ENCODE measurements at places on chromosomes 4 and X. TPM values are rescaled to one million over a fixed set of nuclear protein-coding genes. Genes with fewer than 3 reads are reported as not detected.

- H3K36me3 ChIP-seq, result peaks cover 16% of the 10 kb centered on the region
- H3K4me3 ChIP-seq, result peak overlapping the region; percentile 96
- peak; percentile 65 for DNase-seq
- peak overlapping the region; percentile 39 for H3K27ac ChIP-seq
Observed at GRCh38 chr4:70838666-70839588, 763 bp downstream of the GRSF1 start.

GRCh38 chr4:142121448-142122350, 485.3 kb downstream of the IL15 start:
- H3K4me3 ChIP-seq, result no peak overlapping the region
- H3K27me3 ChIP-seq, result no peaks in the 10 kb centered on the region
- peaks cover 6% of the 10 kb centered on the region for H3K36me3 ChIP-seq
- H3K4me1 ChIP-seq, result no peaks in the 10 kb centered on the region
- no peak for DNase-seq

DNA sequence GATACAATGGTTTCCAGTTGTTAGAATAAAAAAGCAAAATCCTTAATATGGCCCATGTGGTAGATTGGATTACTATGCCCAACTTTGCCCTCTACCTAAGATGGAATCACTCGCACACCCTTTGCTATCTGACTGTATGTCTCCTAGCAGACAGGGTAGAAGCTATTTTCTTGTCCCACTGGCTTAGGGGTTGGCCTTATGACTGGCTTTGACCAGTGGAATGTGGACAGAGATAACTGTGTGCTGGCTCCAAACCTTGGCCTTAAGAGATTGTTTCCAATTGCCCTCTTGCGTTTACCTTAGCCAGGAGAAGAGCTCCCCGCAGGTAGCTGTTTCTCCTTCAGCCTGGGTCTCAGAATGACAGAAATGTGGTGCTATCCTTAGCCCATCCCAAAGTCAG, 355.9 kb downstream of the BCOR start:
- H3K4me3 ChIP-seq, result no peak overlapping the region
- no peak overlapping the region for H3K27ac ChIP-seq
- DNase-seq, result no peak
- peaks cover 1% of the 10 kb centered on the region for H3K4me1 ChIP-seq
- H3K27me3 ChIP-seq, result no peaks in the 10 kb centered on the region
- no peaks in the 10 kb centered on the region for H3K36me3 ChIP-seq

DNA sequence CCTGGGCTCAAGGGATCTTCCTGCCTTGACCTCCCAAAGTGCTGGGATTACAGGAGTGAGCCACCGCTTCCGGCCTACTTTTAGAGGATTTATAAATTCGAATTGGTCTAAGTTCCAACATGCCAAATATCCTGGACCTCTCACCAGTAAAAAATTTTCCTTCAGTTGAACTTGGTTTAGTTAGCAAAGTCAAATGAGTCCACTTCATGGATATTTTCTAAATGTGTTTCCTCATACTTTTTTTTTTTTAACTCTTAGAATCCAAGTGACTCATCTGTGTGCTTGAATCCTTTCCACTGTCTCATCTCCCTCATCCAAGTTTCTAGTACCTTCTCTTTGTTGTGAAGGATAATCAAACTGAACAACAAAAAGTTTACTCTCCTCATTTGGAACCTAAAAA, 49.7 kb downstream of the RBM47 start:
- no peaks in the 10 kb centered on the region for H3K36me3 ChIP-seq
- DNase-seq, result no peak
- H3K4me3 ChIP-seq, result no peak overlapping the region
- no peak overlapping the region for H3K27ac ChIP-seq
- H3K4me1 ChIP-seq, result peaks cover 16% of the 10 kb centered on the region

- no peaks in the 10 kb centered on the region for H3K36me3 ChIP-seq
- H3K27me3 ChIP-seq, result peaks cover 16% of the 10 kb centered on the region
- DNase-seq, result no peak
- no peaks in the 10 kb centered on the region for H3K4me1 ChIP-seq
Observed at GRCh38 chrX:69262036-69262936, 97.0 kb upstream of the PJA1 start.

GRCh38 chrX:13261348-13261747, 58.5 kb downstream of the ATXN3L start:
- no peaks in the 10 kb centered on the region for H3K36me3 ChIP-seq
- no peak overlapping the region for H3K4me3 ChIP-seq
- DNase-seq, result no peak
- H3K27ac ChIP-seq, result no peak overlapping the region
- H3K4me1 ChIP-seq, result no peaks in the 10 kb centered on the region

DNA sequence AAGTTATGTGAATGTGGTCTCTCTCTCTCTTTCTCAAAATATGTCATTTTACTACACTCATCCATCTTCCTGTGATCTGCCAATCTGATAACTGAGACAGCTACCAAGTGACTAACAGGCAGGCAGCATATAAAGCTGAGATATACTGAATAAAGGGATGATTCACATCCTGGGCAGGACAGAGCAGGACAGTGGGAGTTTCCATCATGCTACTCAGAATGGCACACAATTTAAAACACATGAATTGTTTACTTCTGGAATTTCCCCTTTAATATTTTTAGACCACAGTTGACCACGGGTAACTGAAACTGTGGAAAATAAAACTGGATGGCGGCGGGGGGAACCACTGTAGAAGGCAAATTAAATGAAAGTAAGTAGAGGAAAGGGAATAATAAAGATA, 58.6 kb upstream of the DCTD start:
- H3K27me3 ChIP-seq, result no peaks in the 10 kb centered on the region
- no peak overlapping the region for H3K4me3 ChIP-seq
- peak overlapping the region; percentile 97 for H3K27ac ChIP-seq
- DNase-seq, result peak; percentile 85

GRCh38 chrX:139905051-139905450, 27.8 kb downstream of the ATP11C start:
- H3K4me3 ChIP-seq, result no peak overlapping the region
- no peaks in the 10 kb centered on the region for H3K27me3 ChIP-seq

- no peak overlapping the region for H3K4me3 ChIP-seq
- no peak overlapping the region for H3K27ac ChIP-seq
- H3K27me3 ChIP-seq, result no peaks in the 10 kb centered on the region
- H3K36me3 ChIP-seq, result no peaks in the 10 kb centered on the region
- no peak for DNase-seq
- no peaks in the 10 kb centered on the region for H3K4me1 ChIP-seq
Observed at GRCh38 chr4:185998791-185999190, 70.2 kb upstream of the TLR3 start.

DNA sequence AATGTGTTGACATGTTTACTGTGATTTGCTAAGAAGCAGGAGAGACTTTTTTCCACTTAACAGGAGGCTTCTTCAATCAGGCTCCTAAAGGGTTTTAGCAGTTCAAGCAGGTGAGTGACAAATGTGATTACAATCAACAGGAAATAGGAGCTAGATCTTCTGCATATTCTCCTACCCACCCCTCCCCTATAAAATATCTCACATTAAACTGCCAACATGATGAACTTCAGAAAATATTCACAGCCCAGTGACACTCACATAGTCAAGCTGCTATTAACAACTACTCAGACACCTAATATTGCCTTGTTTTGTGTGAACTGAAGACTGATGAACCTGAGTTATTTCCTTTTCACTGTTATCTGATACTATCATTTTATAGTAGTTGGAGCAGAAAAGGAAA, 55.9 kb upstream of the ANTXR2 start:
- DNase-seq, result no peak
- H3K27me3 ChIP-seq, result no peaks in the 10 kb centered on the region
- peak overlapping the region; percentile 16 for H3K27ac ChIP-seq
- H3K36me3 ChIP-seq, result no peaks in the 10 kb centered on the region
- peaks cover 43% of the 10 kb centered on the region for H3K4me1 ChIP-seq

DNA sequence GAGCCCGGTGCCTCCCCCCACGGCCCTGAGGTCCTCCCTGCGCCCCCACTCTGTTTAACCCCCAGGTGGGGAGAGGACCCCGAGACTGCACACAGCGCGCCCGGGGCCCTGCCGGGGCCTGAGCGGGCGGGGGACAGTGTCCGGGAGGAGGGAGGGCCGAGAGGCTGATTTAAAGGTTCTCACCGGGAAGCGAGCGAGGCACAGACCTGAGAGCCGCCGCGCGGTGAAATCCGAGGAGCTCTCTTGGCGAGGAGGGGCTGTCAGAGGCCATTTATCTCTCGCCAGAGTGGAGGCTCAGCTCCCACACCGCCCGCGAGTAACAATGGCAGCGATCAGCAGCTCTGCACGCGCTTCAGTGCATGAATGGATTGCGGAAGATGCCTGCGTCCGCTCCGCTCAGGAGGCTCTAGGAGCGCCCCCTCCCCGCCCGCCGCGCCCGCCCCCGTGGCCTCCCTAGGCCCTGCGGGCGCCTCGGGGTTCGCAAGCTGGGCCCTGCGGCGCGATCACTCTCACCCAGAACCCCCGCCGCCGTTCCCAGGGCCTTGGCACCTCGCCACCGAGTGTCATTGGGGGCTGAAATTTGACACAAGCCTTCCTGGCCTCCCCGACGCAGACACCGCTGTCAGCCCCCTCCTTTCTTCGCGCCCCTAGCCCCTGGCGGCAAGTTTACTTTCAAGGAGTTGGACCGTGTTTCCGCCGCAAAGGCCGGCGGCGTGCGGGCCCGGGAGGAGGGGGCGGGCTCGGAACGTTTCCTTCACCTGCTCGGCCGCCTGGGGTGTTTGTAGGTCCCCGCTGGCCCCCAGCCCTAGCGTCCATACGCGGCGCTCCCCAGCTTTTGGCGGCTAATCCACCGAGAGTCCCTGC, 48.7 kb upstream of the BCOR start:
- H3K27ac ChIP-seq, result no peak overlapping the region
- DNase-seq, result peak; percentile 24
- H3K27me3 ChIP-seq, result no peaks in the 10 kb centered on the region
- H3K4me1 ChIP-seq, result peaks cover 30% of the 10 kb centered on the region
- peak overlapping the region; percentile 77 for H3K4me3 ChIP-seq

The BCORL1 gene
- 3.1 TPM for total RNA-seq

The TREX2 gene
- 1.4 TPM for total RNA-seq

The GAGE1 gene
- not detected for total RNA-seq

The ADGRG4 gene
- not detected for total RNA-seq

All from PC-3 (cell line).